Panc1 (cell line): ENCODE measurements at places on chromosomes 16 and 17.

DNA sequence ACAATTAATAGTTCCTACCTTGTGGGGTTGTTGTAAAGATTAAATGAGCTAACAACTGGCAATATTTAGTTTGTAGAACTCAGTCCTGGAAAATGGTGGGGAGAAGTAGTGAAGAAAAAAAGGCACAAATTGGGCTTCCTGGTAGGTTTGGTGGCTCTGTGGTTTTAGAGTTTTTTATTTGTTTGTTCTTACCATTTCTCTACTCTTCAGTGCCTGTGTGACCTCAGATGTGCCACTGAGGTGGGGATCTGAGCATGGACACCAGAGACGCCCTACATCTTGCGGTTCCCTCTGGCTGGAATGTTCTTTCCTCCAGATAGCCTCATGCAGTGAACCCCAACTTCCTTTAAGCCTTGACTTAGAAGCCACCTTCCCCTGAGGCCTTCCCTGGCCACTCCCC, 7.7 kb downstream of the ZBTB4 start:
- H3K4me1 ChIP-seq = peaks cover 28% of the 10 kb centered on the region
- H3K36me3 ChIP-seq = no peaks in the 10 kb centered on the region
- H3K27me3 ChIP-seq = no peaks in the 10 kb centered on the region
- H3K27ac ChIP-seq = peak overlapping the region; percentile 8; the same call in 1 of the 2 replicates
- no peak overlapping the region for H3K4me3 ChIP-seq

DNA sequence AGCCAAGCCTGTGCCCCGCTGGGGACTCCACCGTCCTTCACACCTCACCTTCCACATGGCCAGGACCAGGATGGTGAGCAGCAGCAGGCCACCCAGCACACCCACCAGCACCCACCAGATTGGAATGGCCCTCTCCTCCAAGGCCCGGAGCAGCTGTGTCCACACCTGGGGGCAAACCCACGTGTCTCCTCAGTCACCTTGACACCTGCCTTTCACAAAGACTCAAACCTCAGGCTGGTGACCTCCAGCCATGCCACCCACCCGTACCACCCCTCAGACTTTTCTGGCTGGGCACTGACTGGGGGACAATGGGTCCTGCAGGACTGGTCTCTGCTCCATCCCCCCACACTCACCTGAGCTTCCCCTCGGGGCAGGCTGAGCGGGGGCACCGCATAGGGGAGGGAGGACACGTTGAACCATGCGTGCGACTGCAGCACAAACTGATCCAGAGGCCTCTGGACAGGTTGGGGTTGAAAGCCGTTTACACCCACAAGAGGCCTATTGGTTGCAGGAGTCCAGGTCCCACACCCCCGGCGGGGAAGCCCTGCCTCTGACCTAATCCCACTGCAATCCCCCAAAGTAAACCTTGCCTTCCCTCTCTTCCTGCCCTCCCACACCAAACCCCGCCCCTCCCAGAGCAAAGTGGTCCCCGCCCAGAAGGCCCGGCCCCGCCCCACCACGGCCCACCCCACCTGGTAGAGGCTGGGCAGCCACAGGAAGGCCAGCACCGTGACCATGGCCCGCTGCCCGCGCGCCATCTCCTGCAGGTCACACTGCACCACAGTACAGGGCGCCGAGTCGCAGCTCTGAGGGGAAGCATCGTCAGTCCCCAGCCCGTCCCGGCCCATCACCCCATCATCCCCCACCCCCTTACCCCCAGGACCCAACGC, 10.9 kb upstream of the FAM171A2 start:
- DNase-seq = no peak
- no peak overlapping the region for H3K4me3 ChIP-seq
- no peak overlapping the region for H3K27ac ChIP-seq
- no peaks in the 10 kb centered on the region for H3K4me1 ChIP-seq
- no peaks in the 10 kb centered on the region for H3K36me3 ChIP-seq

DNA sequence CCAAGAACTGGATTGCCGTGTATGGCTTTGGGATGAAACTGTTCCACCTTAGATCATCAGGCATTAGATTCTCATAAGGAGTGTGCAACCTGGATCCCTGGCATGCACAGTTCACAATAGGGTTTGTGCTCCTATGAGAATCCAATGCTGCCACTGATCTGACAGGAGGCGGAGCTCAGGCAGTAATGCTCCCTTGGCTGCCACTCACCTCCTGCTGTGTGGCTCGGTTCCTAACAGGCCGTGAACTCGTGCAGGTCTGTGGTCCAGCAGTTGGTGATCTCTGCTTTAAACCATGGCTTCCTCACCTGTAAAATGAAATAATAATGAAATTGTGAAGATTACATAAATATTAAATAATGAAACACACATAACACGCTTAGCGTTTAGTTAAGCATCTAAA, 45.5 kb upstream of the FBXO47 start:
- H3K36me3 ChIP-seq = no peaks in the 10 kb centered on the region
- H3K4me1 ChIP-seq = no peaks in the 10 kb centered on the region
- no peak overlapping the region for H3K27ac ChIP-seq
- no peak overlapping the region for H3K4me3 ChIP-seq

GRCh38 chr17:1100382-1100781, 79.4 kb downstream of the ABR start:
- H3K27me3 ChIP-seq = no peaks in the 10 kb centered on the region
- no peak overlapping the region for H3K4me3 ChIP-seq
- H3K4me1 ChIP-seq = no peaks in the 10 kb centered on the region; the same call in 1 of the 2 replicates
- no peak overlapping the region for H3K27ac ChIP-seq
- DNase-seq = no peak

- no peak for DNase-seq
- H3K4me1 ChIP-seq = no peaks in the 10 kb centered on the region; the same call in 1 of the 2 replicates
- H3K4me3 ChIP-seq = no peak overlapping the region
- no peaks in the 10 kb centered on the region for H3K27me3 ChIP-seq
Observed at GRCh38 chr17:42198897-42199296, 4.6 kb upstream of the GHDC start.

GRCh38 chr17:49967621-49968404, 1.2 kb upstream of the DLX4 start:
- no peak for DNase-seq
- H3K36me3 ChIP-seq = no peaks in the 10 kb centered on the region
- H3K4me3 ChIP-seq = peak overlapping the region; percentile 89
- peak overlapping the region; percentile 81; the same call in 1 of the 2 replicates for H3K27ac ChIP-seq
